ENCODE measurements at places on chromosomes 16 and 17.

GRCh38 chr16:13067648-13068047, 166.2 kb downstream of the SHISA9 start:
- DNase-seq, result no peak

GRCh38 chr17:65163990-65164495, 26.9 kb downstream of the RGS9 start:
- no peak for DNase-seq

DNA sequence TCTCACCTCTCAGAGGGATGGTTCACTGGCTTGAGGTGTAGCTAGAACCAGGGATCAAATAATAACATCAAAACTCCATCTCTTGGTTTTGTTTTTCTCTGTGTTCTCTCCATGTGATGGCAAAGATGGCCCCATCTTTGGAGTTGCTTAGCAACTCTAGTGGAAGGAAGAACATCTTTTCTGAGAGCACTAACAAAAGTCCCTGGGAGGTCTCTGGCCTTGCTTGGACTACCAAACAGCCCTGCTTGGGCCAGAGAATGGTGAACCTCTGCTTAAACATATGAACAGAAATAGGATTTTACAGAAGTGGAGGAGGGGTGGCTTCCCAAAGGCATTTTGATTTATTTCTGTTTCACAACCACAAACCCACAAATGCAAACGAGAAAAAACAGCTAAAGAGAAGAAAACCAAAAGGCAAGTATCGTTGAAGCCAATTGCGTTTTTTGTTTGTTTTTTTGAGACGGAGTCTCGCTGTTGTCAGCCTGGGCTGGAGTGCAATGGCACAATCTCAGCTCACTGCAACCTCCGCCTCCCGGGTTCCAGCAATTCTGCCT, 13.2 kb downstream of the GABARAPL2 start:
- no peak for DNase-seq

DNA sequence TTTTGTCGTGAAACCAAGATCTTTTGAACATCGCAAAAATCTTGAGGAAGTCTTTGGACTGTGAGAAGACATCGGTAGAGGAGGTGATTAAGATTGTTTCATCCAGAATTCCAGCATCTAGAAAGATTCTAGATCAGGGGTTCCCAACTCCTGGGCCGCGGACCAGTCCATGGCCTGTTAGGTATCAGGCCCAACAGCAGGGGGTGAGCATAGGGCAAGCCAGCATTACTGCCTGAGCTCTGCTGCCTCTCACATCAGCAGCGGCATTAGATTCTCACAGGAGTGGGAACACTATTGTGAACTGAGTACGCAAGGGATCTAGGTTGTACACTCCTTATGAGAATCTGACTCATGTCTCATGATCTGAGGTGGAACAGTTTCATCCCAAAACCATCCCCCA, 600.6 kb upstream of the CDH11 start:
- DNase-seq, result no peak

GRCh38 chr17:48014595-48015111, 22.9 kb downstream of the COPZ2 start:
- DNase-seq, result no peak

DNA sequence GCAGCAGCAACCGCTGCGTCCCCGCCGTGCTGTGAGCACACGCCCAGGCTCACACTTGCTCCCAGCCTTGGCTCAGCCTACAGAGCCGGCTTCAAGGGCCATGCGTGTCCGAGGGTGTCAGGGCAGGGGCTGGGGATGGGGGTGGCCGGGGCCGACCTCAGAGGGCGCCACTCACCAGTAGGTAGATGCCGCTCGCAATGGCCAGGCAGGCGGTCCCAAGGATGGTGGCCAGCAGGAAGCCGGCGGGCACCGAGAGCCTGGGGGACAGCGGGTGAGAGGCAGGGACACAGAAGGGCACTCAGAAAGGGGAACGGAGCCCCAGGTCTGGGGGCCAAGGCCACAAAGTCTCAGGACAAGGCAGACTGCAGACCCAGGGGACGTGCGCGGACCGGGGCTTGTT, 4.9 kb downstream of the CYBA start:
- no peak for DNase-seq

DNA sequence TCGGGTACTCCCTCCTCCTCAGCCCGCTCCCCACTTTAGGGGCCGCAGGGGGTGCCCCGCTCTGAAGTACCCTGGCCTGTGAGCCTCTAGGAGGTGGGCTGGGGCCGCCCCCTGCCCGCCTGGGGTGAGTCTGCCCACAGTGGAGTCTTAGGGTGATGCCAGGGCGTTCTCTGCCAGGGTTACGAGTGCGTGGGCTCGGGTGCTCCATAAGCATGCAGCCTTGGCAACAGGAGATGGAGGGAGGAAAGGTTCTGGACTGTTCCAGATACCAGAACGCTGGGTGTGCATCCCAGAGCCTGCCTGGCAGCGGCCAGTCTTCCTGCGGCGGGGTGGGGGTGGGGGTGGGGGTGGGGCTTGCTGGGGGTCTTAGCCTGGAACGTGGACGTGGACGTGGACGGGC, 15.9 kb downstream of the CACNA1H start:
- DNase-seq, result no peak

DNA sequence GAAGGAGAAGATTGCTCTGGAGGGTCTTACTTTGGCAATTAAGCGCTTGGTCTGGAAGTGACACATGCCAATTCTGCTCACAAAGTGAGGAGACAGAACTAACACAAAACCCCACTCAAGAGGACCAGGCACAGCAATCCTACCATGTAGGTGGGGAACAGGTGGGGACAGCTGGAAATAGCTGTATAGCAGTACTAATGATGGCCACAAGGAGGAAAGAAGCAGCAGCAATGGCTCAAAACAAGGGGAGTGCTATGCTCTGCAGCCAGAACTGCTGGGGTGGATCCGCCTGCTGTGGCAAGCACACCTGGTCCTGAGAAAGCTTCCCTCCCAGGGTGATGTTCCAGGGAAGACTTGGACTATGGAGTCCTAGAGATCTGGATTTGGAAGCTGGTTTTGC, 17.0 kb upstream of the TMEM132E start:
- no peak for DNase-seq

GRCh38 chr16:4103745-4104144, 12.5 kb downstream of the ADCY9 start:
- DNase-seq, result no peak

- DNase-seq, result no peak
Observed at GRCh38 chr17:47816947-47817346, 4.6 kb downstream of the OSBPL7 start.

DNA sequence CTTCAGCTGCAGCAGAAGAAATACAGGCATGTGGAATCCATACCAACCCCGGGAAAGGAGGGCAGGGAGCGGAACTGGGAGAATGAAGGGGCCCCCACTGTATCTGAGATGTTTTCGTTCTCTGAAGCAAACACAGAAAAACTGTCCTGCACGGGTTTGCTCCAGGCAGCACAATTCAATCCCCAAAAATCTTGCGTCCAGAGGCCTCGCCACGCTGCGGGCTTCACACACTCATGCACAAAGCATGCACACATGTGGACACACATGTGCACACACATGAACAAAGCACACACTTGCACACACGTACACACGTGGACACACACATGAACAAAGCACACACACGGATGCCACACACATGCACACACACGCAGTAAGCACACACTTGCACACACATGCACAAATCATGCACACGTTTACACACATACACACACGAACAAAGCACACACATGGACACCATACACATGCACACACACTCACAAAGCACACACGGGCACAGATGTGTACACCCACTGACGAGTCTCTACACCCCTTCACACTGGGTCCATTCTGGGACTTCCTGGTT, 27.3 kb downstream of the COX4I1 start:
- no peak for DNase-seq

GRCh38 chr17:48439110-48439850, 9.3 kb upstream of the SKAP1 start:
- DNase-seq, result no peak

- DNase-seq, result no peak
Observed at GRCh38 chr17:81986606-81987005, 9.2 kb downstream of the ASPSCR1 start.

- DNase-seq, result no peak
Observed at GRCh38 chr16:19288872-19289799, 3.6 kb downstream of the CLEC19A start.

- DNase-seq, result no peak
Observed at GRCh38 chr17:57277923-57278604, 21.7 kb downstream of the MSI2 start.

DNA sequence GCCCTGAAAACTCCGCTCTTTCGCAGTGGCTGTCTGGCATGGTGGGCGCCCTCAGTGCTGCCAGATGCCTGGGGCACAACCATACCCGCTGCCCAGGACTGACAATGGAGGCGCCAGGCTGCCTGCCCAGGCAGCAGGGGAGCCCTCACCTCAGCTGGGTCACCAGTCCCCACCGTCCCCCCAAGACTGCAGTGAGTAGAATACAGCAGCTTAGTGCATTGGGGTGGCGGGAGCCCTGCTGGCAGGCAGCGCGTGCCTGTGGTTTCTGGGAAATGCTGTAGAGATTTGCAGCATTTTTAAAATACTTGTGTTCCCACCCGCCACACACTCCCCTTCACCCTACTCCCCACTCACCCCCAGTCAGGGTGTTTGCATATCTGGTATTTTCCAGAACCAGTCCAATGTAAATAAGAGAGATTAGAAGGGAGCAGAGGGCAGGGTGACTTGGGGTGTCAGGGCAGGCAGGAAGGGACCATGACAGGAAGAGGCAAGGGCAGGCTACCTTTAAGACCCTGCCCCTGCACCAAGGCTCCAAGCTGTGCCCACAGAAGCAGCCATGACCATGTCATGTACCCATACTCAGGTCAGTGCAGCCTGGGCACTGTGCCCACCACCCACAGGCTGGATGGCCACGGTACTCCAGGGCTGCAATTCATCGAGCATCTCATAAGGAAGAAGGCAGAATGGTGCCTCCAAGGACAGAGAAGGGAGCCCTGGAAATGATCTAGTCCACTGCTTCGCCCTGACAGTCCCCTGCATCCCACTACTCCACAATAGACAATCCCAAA, 21.5 kb downstream of the MYO18A start:
- DNase-seq, result no peak

DNA sequence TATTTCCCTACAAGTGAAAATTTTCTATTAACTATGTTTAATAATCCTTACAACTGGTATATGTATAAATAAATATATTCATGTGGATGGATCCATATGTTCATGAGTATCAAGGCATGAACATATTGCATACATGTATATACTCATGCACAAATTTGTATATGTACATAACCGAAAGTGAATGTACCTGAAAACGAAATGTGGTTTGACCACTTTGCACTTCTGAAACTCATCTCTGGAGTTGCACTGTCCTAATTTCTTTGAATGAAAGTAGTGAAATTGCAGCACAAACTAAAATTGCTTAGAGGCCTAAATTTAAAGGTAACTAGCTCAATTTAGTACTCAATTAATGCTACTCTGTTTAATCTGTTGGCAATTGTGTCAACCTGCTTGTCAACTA, 27.4 kb upstream of the GNAO1 start:
- no peak for DNase-seq

DNA sequence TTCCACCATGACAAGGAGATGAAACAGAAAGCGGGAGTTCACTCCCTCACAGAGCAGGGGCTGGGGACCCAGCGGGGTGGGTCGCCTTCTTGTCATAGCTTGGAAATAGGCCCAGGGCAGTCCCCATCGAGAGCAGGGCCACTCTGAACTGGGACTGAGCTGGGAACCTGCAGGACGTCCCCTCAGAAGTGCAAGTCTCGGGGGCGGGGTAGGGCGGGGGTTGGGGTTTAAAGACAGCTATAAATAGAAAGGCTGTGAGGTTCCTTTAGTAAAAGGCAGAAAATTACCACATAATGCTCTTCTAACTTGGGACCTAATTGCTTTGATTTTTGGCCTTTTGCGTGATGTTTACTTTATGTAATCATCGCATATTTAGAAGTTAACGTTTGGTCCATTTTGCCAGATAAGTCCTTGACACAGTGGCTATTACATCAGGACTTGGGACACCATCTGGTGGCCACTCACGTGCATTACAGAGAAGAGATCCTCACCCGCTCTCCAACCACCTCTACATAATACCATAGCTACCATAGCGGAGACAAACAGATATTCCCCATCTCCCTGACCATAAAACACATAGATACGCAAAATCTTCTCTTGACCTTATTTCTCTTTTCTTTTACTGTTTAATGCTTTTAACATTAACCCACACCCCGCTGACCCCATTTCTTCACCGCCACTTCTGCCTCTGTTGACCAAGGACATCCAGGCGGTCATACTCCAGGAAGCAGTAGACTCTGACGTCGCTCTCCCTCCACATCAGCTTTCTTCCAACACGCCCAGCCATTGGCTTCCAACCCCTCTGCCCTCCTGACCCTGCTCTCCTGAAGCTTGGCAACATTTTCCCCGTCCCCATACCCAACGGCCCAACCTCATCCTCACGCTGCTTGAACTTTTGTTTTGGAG, 27.5 kb upstream of the PIK3R6 start:
- DNase-seq, result peak; percentile 90

- no peak for DNase-seq
Observed at GRCh38 chr16:56255904-56256303, 64.6 kb downstream of the GNAO1 start.

GRCh38 chr17:59451706-59452105, 113.7 kb upstream of the DHX40 start:
- DNase-seq, result no peak

- peak; percentile 19 for DNase-seq
Observed at GRCh38 chr16:58499615-58500351, at the start of gene NDRG4. NDRG4 (plus strand) TSS chr16:58500143; CDS start chr16:58500249, 106 bp downstream.

GRCh38 chr17:58969612-58970011, 137.1 kb downstream of the TRIM37 start:
- DNase-seq, result no peak

DNA sequence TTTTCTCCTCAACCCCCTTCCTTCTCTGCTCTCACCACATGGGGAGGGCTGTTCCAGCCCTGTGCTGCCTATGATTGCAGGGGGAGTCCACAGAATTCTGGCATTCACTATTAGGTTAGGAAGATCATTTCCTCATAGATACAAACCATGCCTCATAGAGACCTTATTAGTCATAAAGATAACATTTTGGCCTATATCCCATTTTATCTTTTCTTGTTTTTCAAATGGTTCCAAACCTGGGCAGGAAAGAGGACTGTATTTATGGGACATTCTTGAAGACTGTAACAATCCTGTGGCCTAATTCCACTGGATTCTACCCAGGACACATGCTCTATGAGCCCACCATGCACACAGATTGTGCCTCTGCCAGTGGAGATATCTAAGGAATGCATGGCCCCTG, 51.7 kb downstream of the ASIC2 start:
- DNase-seq, result no peak

- DNase-seq, result no peak
Observed at GRCh38 chr16:56345406-56346050, 79.8 kb downstream of the AMFR start.

GRCh38 chr17:63434951-63435571, 11.0 kb downstream of the CYB561 start:
- DNase-seq, result peak; percentile 57

DNA sequence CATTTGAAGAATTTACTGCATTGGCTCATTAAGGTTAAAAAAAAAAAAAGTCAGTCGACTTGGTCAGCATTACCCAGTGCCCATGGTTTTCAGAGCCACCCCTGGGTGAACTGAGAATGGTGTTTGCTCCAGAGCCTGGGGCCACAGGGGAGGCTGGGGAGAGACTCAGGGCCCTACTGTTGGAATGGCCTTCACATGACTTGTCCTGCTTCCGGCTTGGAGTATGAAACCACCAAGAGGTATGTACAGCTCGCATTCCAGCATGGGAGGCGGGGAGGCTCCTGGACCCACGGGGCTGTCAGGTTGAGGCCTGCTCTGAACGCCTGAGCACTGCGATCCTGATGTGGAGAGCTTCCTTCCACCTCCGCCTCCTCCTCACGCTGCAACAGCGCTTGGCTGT, 36.8 kb downstream of the MSI2 start:
- DNase-seq, result no peak
